Testis (tissue), 5 donors: ENCODE measurements at places on chromosomes 2 and 18. TPM values are rescaled to one million over a fixed set of nuclear protein-coding genes. Genes with fewer than 3 reads are reported as not detected.

- no peaks in the 10 kb centered on the region for H3K36me3 ChIP-seq
- no peak for DNase-seq
- H3K4me3 ChIP-seq: no peak overlapping the region
- no peaks in the 10 kb centered on the region for H3K27me3 ChIP-seq
- no peaks in the 10 kb centered on the region for H3K4me1 ChIP-seq
These were observed 78.3 kb downstream of the ADAM23 start for GRCh38 chr2:206521612-206522011.

GRCh38 chr2:202278036-202278760 is 12.6 kb downstream of the NOP58 start:
- no peak overlapping the region for H3K4me3 ChIP-seq
- H3K27ac ChIP-seq: no peak overlapping the region
- H3K4me1 ChIP-seq: no peaks in the 10 kb centered on the region
- no peak for DNase-seq
- no peaks in the 10 kb centered on the region for H3K36me3 ChIP-seq

DNA sequence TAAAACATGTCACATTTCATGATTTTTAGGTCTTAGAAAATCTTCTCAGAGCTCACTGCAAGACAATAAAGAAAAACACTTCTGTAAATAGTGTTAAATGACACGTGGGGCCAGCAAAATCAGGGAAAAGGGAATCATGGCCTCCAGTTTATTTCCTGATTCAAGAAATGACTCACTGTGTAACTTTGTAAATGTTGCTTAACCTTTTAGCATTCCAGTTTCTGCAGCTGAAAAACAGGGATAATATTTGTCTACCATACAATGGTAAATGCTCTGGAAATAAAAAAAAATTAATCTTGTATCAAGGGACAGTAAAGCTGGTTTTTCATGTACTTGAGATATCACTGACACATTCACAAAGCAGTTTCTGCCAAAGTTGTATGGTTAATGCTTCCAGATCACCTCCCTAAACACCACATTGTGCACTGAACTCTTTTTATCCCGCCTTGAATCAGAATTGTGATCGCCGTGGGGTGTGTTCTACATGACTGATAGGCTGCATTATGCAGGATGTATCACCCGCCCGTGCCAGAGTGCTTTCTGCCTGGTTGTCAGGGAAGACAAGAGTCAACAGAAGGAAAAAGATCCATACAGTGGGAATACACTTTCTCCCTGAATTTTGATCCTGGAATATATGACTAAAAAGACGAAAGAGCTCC is 238.8 kb downstream of the IKZF2 start:
- no peak for DNase-seq
- H3K27me3 ChIP-seq: no peaks in the 10 kb centered on the region
- no peaks in the 10 kb centered on the region for H3K36me3 ChIP-seq
- H3K4me3 ChIP-seq: no peak overlapping the region

- H3K27me3 ChIP-seq: no peaks in the 10 kb centered on the region
- H3K4me1 ChIP-seq: no peaks in the 10 kb centered on the region
- no peak for DNase-seq
- no peak overlapping the region for H3K27ac ChIP-seq
These were observed 460.5 kb downstream of the ERBB4 start for GRCh38 chr2:212078103-212078502.

GRCh38 chr18:27577752-27578151 is 392.6 kb upstream of the CHST9 start:
- H3K27ac ChIP-seq: no peak overlapping the region
- H3K4me1 ChIP-seq: no peaks in the 10 kb centered on the region
- no peak for DNase-seq
- no peaks in the 10 kb centered on the region for H3K27me3 ChIP-seq
- no peak overlapping the region for H3K4me3 ChIP-seq
- no peaks in the 10 kb centered on the region for H3K36me3 ChIP-seq

DNA sequence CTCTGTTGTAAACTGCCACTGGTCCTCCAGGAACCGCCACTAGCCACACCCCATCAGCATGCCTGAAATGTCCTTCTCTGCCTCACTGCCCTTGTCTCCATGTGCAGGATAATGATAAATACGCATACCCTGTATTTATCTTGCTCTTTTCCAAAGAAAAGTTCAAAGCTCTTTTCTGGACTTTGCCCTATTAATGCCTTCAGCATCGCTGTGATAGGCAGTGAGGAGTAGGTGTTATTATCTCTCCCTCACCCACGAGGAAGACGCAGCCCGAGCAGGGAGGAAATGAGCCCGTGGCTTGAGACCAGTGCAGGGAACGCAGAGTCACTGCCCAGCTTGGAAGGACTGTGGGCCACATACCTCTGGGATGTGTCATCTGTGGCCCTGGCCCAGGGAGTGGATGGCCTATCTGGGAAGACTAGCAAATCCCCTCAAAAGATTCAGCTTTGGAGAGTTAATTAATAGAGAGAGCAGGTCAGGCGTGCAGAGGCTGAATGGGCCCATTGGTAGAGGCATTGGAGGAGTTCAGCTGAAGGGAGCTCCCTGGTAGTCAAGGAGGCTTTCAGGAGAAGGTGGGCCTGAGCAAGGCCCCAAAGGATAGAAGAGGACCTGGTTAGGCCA is 39.5 kb upstream of the MCFD2 start:
- H3K4me1 ChIP-seq: peaks cover 26% of the 10 kb centered on the region
- H3K27me3 ChIP-seq: no peaks in the 10 kb centered on the region
- peak; percentile 84 for DNase-seq
- peak overlapping the region; percentile 51 for H3K27ac ChIP-seq

GRCh38 chr18:46167971-46168370 is 63.8 kb downstream of the HAUS1 start:
- no peaks in the 10 kb centered on the region for H3K4me1 ChIP-seq
- H3K4me3 ChIP-seq: no peak overlapping the region
- H3K36me3 ChIP-seq: no peaks in the 10 kb centered on the region
- no peak for DNase-seq
- no peaks in the 10 kb centered on the region for H3K27me3 ChIP-seq

GRCh38 chr2:161722547-161723503 is 98.6 kb downstream of the SLC4A10 start:
- DNase-seq: no peak
- no peak overlapping the region for H3K4me3 ChIP-seq
- no peak overlapping the region for H3K27ac ChIP-seq
- H3K4me1 ChIP-seq: no peaks in the 10 kb centered on the region
- no peaks in the 10 kb centered on the region for H3K27me3 ChIP-seq
- H3K36me3 ChIP-seq: no peaks in the 10 kb centered on the region

GRCh38 chr2:79447463-79447862 is 65.4 kb upstream of the CTNNA2 start:
- no peaks in the 10 kb centered on the region for H3K4me1 ChIP-seq
- no peak overlapping the region for H3K27ac ChIP-seq
- H3K27me3 ChIP-seq: no peaks in the 10 kb centered on the region
- no peaks in the 10 kb centered on the region for H3K36me3 ChIP-seq
- H3K4me3 ChIP-seq: no peak overlapping the region
- no peak for DNase-seq

DNA sequence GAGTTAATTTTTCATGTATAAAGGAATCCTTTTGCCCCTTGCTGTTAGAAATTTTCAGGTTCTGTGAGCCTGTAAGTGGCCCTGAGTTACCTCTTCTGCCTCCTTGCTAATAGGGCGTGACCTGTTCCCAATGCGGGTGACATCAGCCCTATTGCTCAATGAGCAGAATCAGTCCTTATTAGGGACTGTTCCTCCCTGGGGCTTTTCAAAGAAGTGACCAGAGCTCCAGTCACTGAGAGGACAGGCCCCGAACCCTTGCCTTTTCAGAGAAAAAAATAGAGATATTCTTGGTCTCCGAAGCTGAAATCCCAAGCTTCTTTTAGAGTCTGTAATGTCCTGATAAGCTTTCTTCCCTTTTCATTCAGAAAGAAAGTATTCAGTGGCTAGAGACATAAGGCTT is 8.2 kb upstream of the APOB start:
- no peak for DNase-seq
- H3K27ac ChIP-seq: no peak overlapping the region
- no peaks in the 10 kb centered on the region for H3K36me3 ChIP-seq
- no peak overlapping the region for H3K4me3 ChIP-seq

GRCh38 chr2:127957240-127957639 is 70.6 kb downstream of the SAP130 start:
- no peak for DNase-seq
- no peaks in the 10 kb centered on the region for H3K27me3 ChIP-seq
- no peaks in the 10 kb centered on the region for H3K36me3 ChIP-seq
- peaks cover 6% of the 10 kb centered on the region for H3K4me1 ChIP-seq
- H3K4me3 ChIP-seq: no peak overlapping the region

DNA sequence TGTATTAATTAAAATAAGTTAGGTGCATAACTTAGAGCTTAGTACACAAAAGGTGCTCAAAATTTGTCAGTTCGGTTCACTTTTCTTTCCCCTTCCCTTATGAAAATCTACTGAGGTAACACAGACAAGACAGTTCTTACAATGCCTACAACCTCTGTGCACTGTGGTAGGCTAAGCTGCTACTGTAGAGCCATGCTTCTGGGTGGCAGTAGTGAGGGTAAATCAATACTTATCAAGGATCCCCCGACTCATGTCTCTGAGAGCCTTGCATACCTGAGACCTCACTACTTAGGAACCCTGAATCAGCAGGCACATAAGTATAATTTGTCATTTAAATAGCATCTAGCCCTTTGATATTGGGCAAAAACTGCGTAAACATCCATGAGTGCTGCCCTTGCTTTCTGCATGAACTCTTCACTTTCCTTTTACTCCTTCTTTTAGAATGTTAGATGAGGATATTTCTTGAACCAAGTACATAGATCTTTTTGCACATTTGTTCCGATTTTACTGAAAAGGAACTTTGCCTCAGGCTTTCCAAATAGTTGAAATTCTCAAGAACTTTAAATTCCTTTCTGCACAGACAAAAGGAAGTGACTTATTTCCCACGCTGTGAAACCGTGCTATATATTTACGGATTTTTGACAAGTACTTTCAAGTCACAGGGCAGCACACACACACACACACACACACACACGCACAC is 234.4 kb downstream of the TRIB2 start:
- H3K36me3 ChIP-seq: no peaks in the 10 kb centered on the region
- no peak overlapping the region for H3K27ac ChIP-seq
- DNase-seq: no peak
- H3K4me1 ChIP-seq: no peaks in the 10 kb centered on the region

DNA sequence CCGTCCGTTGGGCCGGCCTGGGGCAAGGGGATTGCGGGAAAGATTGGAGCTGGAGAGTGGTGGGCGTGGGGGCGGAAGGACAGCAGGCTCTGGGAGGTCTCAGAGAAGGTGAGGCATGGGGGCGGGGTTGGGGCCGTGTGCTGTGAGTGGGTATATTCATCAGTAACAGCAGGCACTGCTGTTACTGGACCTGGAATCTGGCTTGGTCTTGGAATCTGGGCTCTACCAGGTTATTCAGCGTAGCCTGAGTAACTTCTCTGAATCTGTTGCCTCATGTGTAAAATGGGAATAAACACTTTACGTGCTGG is 435 bp downstream of the RNF181 start:
- no peak for DNase-seq
- no peaks in the 10 kb centered on the region for H3K36me3 ChIP-seq
- H3K4me1 ChIP-seq: peaks cover 26% of the 10 kb centered on the region
- H3K27ac ChIP-seq: peak overlapping the region; percentile 95
- peak overlapping the region; percentile 85 for H3K4me3 ChIP-seq

DNA sequence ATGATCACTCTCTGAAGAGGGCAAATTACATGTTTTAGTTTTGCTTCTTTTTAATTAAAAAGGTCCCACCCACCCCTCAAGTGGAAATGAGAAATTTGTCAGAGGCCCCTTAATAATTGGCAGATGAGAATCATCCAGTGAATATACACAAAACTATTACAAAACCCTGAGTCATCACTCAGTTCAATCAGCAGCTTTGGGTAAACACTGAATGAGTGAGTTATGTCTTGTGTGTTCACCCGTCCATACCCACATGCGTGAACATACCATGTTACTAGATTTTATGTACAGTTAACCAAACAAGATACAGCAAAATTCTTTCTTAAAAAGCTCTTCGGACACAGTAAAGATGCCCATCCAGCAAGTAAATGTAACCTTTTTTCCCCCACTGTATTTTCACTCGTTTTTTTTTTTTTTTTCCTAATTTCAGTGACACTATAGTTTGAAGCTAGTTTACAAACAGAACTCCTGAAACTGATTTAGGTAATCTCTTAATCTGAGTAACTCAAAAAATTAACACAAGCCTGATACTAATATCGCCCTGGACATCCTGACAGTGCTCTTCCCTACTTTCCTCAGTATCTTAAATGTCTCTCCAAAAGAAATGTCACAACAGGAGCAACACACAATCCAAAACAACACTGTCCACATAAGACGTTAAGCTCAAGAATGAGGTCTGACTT is 1.4 kb downstream of the PSME4 start:
- H3K4me3 ChIP-seq: peak overlapping the region; percentile 99
- H3K4me1 ChIP-seq: peaks cover 30% of the 10 kb centered on the region
- no peaks in the 10 kb centered on the region for H3K27me3 ChIP-seq
- H3K27ac ChIP-seq: peak overlapping the region; percentile 97

GRCh38 chr2:115129536-115129935 is 687.1 kb downstream of the DPP10 start:
- H3K4me1 ChIP-seq: no peaks in the 10 kb centered on the region
- no peak overlapping the region for H3K4me3 ChIP-seq
- H3K27ac ChIP-seq: no peak overlapping the region
- no peaks in the 10 kb centered on the region for H3K27me3 ChIP-seq
- no peak for DNase-seq
- no peaks in the 10 kb centered on the region for H3K36me3 ChIP-seq

- H3K27me3 ChIP-seq: no peaks in the 10 kb centered on the region
- no peak overlapping the region for H3K4me3 ChIP-seq
- DNase-seq: no peak
These were observed 1114.7 kb downstream of the SOCS6 start for GRCh38 chr18:71403501-71403900.

The GALNT5 gene
- total RNA-seq: 0.08 TPM

The ZNF521 gene
- 46.9 TPM for total RNA-seq

The WDPCP gene
- 23.5 TPM for total RNA-seq

The DSC2 gene
- total RNA-seq: 1.2 TPM

The POTEJ gene
- total RNA-seq: 76.1 TPM

The CD302 gene
- total RNA-seq: 26.4 TPM

The IL37 gene
- 1.5 TPM for total RNA-seq
